ENCODE measurements at places on chromosomes 1 and 21. TPM values are rescaled to one million over a fixed set of nuclear protein-coding genes. Genes with fewer than 3 reads are reported as not detected.

GRCh38 chr1:158969855-158970254 is 38.5 kb downstream of the PYHIN1 start:
- H3K36me3 ChIP-seq, result peaks cover 4% of the 10 kb centered on the region
- no peaks in the 10 kb centered on the region for H3K4me1 ChIP-seq
- H3K27ac ChIP-seq, result no peak overlapping the region
- H3K4me3 ChIP-seq, result no peak overlapping the region

- no peak for DNase-seq
- H3K4me1 ChIP-seq, result peaks cover 34% of the 10 kb centered on the region
- H3K36me3 ChIP-seq, result no peaks in the 10 kb centered on the region
- H3K4me3 ChIP-seq, result no peak overlapping the region
- no peak overlapping the region for H3K27ac ChIP-seq
- peaks cover 28% of the 10 kb centered on the region for H3K27me3 ChIP-seq
These were observed 2.6 kb downstream of the COL16A1 start for GRCh38 chr1:31701091-31701736.

DNA sequence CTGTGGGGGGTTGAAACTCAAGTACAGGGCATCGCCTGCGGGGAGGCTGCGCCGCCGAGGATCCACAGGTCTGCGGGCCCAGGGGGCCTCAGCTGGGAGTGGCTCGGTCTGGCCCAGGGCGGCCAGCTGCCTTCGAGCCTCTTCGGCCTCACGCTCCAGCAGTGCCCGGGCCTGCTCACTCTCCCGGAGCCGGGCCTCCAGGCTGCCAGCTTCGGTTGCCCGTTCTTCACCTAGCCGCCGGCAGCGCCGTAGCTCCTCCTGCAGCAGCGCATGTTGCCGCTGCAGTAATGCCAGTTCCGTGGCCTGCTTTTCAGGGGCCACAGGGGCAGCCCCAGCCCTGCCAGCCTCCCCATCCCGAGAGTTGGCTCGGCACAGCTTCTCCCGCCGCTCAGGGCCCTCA is 9.4 kb downstream of the RXFP4 start:
- peaks cover 41% of the 10 kb centered on the region for H3K36me3 ChIP-seq
- H3K4me3 ChIP-seq, result no peak overlapping the region
- H3K27me3 ChIP-seq, result no peaks in the 10 kb centered on the region
- peaks cover 19% of the 10 kb centered on the region for H3K4me1 ChIP-seq

DNA sequence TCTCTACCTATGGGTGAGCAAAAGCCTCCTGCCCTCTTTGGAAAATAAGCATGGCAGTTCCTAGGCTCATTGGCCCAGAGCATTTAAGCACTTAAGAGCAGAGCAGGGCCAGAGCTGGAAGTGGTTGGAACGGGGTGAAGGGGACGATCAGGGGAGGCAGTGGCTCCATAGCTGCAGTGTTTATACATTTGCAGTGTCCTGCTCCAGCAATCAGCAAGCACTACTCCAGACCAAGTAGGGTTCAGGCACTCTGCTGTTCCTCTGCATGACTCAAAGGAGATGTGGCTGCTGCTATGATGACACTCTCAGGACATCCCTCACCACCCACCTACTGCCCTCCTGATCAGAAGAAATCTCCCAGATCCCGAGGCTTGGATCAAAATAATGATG is 55.0 kb downstream of the TRABD2B start:
- H3K4me1 ChIP-seq, result no peaks in the 10 kb centered on the region
- DNase-seq, result no peak
- H3K36me3 ChIP-seq, result no peaks in the 10 kb centered on the region

DNA sequence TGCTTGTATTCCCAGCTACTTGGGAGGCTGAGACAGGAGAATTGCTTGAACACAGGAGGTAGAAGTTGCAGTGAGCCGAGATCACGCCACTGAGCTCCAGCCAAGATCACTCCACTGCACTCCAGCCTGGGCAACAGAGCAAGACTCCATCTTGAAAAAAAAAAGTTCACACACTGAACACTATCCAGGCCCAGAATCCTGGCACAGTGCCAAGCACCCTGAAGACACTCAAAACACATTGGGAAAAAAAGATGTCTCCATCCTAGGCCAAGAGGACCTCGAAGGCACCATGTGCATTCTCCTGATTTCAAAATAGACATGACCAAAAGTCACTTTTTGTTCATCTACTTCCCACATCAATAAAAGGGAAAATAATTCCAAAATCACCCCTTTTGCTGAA is 38.7 kb downstream of the SLC9A1 start:
- H3K36me3 ChIP-seq, result peaks cover 16% of the 10 kb centered on the region
- H3K27ac ChIP-seq, result peak overlapping the region; percentile 67
- no peaks in the 10 kb centered on the region for H3K27me3 ChIP-seq
- DNase-seq, result no peak
- H3K4me3 ChIP-seq, result peak overlapping the region; percentile 20
- H3K4me1 ChIP-seq, result peaks cover 56% of the 10 kb centered on the region

DNA sequence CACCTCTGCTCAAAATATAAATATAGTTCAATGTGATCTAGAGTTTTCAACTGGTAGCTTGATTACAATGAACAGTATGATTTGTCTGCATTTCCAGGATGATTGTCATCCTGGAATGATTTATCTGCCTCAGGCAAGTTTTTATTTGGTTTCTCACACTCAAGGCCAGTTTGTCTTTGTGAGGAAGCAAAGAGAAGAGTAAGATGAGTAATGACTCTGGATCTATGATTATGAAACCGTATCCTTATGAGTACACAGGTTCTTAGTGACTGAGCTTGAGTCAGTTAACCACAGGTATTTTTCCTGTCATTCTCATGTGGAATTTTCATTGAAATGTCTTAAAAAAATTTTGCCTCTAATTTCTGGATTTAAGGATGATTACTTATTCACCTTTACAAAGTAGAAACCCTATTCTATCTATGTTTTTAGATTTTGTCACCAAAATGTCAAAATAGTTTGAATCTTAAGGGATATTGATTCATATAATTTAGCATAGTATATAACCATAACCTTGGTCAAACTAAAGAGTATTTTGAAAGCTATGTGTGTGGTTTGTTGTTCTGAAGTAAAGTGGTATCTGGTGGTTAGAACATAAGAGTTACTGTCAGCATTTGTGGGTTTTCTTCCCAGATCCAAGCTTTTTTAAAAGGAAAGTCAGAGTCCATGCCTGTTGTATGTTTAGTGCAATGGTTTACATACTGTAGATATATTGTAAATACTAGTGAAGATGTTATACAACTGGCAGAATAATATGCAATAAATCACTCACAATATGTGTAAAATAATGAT is 145.0 kb downstream of the RASAL2 start:
- no peaks in the 10 kb centered on the region for H3K36me3 ChIP-seq
- H3K27me3 ChIP-seq, result no peaks in the 10 kb centered on the region
- H3K27ac ChIP-seq, result no peak overlapping the region
- H3K4me3 ChIP-seq, result no peak overlapping the region
- DNase-seq, result no peak

GRCh38 chr1:3372317-3372716 is 82.1 kb upstream of the ARHGEF16 start:
- H3K27me3 ChIP-seq, result peaks cover 17% of the 10 kb centered on the region
- H3K36me3 ChIP-seq, result no peaks in the 10 kb centered on the region
- no peak overlapping the region for H3K27ac ChIP-seq
- H3K4me1 ChIP-seq, result peaks cover 7% of the 10 kb centered on the region
- peak overlapping the region; percentile 20 for H3K4me3 ChIP-seq
- peak; percentile 55 for DNase-seq

DNA sequence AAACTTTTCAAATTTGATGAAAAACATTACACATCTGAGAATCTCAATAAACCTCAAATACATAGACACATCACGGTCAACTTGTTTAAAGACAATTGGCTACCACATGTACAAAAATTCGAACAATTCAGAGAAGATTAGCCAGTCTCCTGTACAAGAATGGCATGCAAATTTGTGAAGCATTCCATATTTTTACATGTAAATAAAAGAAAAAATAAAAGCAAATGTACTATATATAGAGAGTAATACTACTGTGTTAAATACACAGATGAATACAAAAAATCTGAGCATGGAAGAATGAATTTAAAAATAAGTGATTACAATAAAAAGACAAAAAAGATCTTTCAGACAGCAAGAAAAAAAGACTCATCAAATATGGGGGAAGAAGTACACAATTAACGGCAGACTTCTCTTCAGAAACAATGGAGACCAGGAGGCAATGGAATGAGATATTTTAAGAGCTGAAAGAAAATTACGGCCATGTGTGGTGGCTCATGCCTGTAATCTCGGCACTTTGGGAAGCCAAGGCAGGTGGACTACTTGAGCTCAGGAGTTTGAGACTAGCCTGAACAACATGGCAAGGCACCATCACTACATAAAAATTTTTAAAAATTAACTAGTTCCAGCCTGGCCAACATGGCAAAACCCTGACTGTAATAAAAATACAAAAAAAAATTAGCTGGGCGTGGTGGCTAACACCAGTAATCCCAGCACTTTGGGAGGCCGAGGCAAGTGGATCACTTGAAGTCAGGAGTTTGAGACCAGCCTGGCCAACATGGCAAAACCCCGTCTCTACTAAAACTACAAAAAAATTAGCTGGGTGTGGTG is 23.2 kb downstream of the HAX1 start:
- H3K27me3 ChIP-seq, result peaks cover 3% of the 10 kb centered on the region
- no peaks in the 10 kb centered on the region for H3K4me1 ChIP-seq
- no peak overlapping the region for H3K4me3 ChIP-seq
- H3K36me3 ChIP-seq, result peaks cover 5% of the 10 kb centered on the region
- no peak for DNase-seq
- no peak overlapping the region for H3K27ac ChIP-seq

DNA sequence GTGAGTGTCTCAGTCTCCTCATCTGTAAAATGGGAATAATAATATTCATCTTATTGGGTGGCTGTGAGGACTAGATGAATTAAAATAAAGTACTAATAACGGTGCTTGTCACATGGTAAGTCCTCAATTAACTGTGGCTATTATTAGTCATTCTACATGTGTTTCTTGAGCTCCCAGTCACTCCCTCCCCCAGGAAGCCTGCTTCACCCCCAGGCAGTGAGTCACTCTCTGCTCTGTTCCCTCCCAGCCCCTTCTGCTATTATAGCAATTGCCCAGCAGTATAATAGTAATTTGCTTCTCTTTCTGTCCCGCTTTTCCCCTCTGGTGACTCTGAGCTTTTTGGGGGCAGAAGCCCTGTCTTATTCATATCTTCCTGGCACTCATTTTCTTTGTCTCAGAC is 102.0 kb downstream of the BEND5 start:
- H3K27me3 ChIP-seq, result peaks cover 14% of the 10 kb centered on the region
- no peak overlapping the region for H3K27ac ChIP-seq
- H3K4me1 ChIP-seq, result peaks cover 2% of the 10 kb centered on the region
- DNase-seq, result no peak
- H3K4me3 ChIP-seq, result no peak overlapping the region
- H3K36me3 ChIP-seq, result no peaks in the 10 kb centered on the region

- no peak overlapping the region for H3K4me3 ChIP-seq
- no peak for DNase-seq
- peaks cover 23% of the 10 kb centered on the region for H3K4me1 ChIP-seq
- H3K27me3 ChIP-seq, result no peaks in the 10 kb centered on the region
- H3K36me3 ChIP-seq, result peaks cover 21% of the 10 kb centered on the region
These were observed 84.3 kb downstream of the CAPZB start for GRCh38 chr1:19400875-19401534.

DNA sequence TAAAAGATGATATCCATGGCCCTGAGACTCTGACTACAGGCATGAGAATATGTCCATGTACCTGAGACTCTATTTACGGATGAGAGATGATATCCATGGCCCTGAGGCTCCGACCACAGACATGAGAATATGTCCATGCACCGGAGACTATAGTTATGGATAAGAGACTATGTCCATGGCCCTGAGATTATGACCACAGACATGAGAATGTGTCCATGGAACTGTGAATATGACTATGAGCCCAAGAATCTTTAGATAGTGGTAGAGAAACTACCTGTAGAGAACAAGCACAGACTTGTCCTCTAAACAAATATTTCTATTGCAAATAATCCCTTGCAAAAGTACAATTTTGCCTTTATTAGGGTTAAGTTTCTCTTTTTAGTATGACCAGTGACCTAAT is 263.2 kb downstream of the PCP4 start:
- no peak overlapping the region for H3K4me3 ChIP-seq
- no peak for DNase-seq
- H3K27ac ChIP-seq, result no peak overlapping the region
- no peaks in the 10 kb centered on the region for H3K36me3 ChIP-seq
- H3K27me3 ChIP-seq, result no peaks in the 10 kb centered on the region
- no peaks in the 10 kb centered on the region for H3K4me1 ChIP-seq

DNA sequence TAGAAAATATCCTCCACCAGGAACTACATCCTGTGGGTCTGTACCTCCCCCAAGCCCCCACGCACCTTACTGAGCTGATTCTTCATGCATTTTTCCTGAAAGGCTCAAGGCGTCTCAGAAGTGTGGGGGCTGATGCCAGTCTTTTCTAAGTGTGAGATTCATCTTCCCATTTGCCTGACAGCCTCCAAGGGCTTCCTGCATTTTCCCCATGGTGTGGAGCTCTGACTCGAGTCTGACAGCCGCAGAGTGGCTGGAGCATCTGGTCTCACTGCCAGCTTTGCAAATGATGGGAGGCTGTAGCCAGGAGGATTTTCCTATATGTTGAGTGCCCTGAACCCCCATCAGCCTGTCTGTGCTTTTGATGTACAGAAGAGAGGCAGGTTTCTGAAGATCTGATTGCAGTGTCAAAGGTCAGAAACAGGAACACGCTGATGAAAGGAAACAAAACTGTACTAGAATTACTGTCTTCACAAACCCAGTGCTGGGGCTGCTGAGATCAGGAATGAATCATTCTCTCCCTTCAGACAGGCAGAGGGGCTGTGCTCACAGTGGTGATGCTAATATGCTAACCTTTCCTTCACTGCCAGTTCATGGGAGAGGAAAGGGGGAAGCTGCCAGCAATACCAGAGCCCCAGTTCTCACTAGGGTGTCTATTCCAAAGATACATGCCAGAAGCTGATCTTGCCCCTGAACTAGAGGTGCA is 201.5 kb upstream of the C1orf174 start:
- H3K27ac ChIP-seq, result no peak overlapping the region
- peaks cover 4% of the 10 kb centered on the region for H3K27me3 ChIP-seq
- no peak for DNase-seq
- H3K4me1 ChIP-seq, result no peaks in the 10 kb centered on the region
- no peak overlapping the region for H3K4me3 ChIP-seq

GRCh38 chr1:65319141-65319540 is 9.8 kb downstream of the DNAJC6 start:
- no peak overlapping the region for H3K27ac ChIP-seq
- DNase-seq, result no peak
- no peak overlapping the region for H3K4me3 ChIP-seq
- H3K4me1 ChIP-seq, result peaks cover 5% of the 10 kb centered on the region
- peaks cover 2% of the 10 kb centered on the region for H3K27me3 ChIP-seq

The RIPK4 gene
- total RNA-seq, result 0.19 TPM

The SPATA1 gene
- 4.0 TPM for total RNA-seq

The NBPF6 gene
- not detected for total RNA-seq

The THBS3 gene
- 26.3 TPM for total RNA-seq

The DYNLT5 gene
- total RNA-seq, result not detected

The LINGO4 gene
- total RNA-seq, result 0.14 TPM

The ZNF593OS gene
- not detected for total RNA-seq

The OR2M3 gene
- total RNA-seq, result not detected

The SLC9A1 gene
- total RNA-seq, result 24.5 TPM

The MCOLN2 gene
- total RNA-seq, result 18.8 TPM

The KLHDC7A gene
- total RNA-seq, result not detected

The FMN2 gene
- total RNA-seq, result not detected
